ENCODE measurements at places on chromosomes 1 and 21.

DNA sequence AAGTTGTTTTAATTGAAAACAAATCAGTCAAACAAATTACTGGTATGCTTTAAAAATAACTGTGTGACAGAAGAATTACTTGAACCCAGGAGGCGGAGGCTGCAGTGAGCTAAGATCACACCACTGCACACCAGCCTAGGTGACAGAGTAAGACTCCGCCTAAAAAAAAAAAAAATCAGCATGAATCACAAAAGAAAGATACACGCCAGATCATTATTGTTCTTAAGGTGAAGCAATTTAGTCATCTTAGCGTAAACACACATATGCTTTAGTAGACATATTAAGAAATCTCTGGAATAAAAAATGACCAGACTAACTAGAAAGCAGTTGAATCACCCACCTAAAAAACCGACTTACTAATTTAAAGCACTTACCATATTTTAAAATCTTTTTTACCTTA, 20.2 kb downstream of the RERE start:
- DNase-seq, result no peak

DNA sequence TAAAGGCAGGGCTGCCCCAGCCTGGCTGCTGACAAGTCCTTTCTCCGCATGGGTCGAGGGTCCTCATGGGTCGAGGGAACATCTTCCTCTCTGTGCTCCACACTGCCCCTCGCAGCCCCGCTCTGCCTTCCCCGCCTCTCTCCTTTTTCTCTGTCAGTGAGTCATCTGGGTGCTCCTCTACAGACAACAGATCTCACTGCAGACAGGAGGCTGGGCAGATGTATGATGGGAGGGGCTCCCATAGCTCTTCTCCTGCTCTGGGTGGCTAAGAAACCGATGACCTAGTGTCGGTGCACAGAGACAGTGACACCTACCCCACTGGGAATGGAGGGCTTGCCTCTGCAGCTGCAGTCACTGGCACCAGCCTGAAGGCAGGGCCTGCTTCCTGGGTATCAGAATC, 5.5 kb downstream of the KCNA10 start:
- no peak for DNase-seq

DNA sequence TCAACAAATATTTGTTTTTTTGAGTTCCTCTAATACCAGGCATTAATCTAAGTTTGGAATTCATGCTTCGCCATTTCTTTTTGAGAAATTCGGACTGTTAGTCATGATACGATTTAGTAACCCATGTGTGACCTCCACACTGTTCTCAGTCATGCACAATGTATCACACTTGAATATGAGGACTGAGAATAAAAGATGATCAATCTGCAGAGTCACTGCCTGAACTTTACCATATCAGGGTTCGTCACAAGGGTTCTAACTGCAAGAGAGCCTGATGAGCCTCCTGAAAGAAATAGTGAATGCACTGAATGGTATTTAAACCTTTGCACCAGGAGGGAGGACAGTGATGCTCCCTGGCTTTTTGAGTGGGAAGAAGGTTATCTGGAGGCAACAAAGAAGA, 10.9 kb upstream of the FASLG start:
- DNase-seq, result no peak

- no peak for DNase-seq
Observed at GRCh38 chr1:94982398-94982797, 55.5 kb upstream of the CNN3 start.

DNA sequence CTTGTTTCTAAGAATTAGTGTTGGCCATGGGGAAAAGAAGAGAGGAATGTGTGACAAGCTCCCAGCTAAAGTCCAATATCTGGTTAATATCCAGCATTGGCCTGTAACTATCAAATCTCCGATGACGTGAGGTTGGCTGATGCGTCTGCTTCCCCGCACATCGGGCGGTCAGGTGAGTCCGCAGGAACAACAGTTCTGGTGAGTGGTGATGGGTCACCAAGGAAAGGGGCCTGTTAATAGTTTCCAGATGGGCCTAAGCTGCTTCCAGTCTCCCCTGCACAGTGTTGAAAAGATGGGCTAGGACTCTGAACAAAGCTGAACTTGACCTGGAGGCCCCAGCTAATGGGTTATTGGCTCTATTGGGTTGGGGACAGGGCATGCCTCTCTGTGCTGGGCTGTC, 193.1 kb upstream of the EDN2 start:
- no peak for DNase-seq

DNA sequence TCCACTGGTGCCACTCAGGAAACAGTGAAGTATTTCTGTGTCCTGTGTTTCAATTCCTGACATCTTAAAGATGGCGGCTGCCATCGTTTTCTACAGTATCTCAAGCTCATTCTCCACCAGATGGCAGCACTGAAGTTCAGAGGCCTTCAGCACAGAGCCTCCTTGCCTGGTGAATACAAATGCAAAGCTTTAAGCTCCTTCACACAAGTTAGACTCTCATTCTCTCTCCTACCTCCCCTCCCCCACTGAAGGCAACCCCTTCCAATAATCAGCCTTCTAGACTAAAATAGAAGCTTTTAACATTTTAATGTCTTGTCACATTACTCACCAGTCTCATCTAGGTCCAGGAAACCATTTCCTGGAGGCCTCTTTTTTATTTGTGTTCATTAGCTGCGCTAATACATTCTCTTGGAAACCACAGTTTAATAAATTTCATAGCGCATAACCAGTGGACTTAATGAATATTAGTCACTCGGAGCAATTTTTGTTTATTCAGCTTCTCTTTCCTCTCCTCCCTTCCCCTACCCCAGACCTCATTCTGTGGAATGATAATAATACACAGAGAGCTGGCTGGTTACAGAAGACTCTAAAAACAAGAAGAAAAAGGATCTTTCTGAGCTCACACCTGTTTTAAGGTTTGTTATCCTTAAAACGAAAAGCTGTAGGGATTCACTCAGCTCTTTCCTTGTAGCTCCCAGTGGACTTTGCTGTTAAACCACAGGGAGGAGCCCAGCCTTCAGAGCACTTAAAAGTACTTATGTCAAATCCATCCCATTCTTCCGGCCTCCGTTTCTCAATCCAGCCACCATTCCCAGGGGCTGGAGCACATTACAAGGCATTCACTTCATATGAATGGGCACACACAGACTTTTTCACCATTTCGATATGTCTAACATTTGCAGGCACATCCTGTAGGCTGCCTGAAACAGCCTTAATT, 384.9 kb downstream of the HLX start:
- no peak for DNase-seq
